ENCODE measurements at places on chromosomes 5 and 9. TPM values are rescaled to one million over a fixed set of nuclear protein-coding genes. Genes with fewer than 3 reads are reported as not detected.

SLC4A9 gene
- not detected for polyA plus RNA-seq

IRF1 gene
- polyA plus RNA-seq, result 80.5 TPM

PCDHA7 gene
- not detected for polyA plus RNA-seq

SH3PXD2B gene
- polyA plus RNA-seq, result 11.9 TPM

PCDHA4 gene
- polyA plus RNA-seq, result not detected

IRX2 gene
- polyA plus RNA-seq, result not detected

ISCA1 gene
- polyA plus RNA-seq, result 28.0 TPM

RLN1 gene
- not detected for polyA plus RNA-seq

SPAAR gene
- polyA plus RNA-seq, result 0.53 TPM

UBE2B gene
- 63.1 TPM for polyA plus RNA-seq

All from small intestine (tissue), 16 donors.